ENCODE measurements at places on chromosomes 1 and 21.

DNA sequence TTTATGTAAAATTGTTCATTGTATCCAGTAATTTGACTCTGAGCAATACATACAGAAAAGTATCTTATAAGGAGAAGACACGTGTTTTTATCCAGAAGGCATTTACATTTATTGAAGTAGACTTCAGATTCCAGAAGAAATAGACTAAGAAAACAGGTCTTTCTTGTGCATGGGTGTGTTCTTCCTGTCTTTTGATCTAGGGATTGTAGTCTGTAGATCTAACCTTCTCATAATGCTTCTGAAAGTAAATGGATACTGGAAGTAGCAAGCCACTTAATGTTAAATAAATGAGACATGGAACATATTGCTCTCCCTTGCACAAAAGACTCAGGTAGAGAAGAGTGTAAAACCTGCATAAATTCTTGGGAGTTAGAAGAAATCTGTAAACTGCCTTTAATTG is 853.2 kb upstream of the B3GALT2 start:
- no peak for DNase-seq

DNA sequence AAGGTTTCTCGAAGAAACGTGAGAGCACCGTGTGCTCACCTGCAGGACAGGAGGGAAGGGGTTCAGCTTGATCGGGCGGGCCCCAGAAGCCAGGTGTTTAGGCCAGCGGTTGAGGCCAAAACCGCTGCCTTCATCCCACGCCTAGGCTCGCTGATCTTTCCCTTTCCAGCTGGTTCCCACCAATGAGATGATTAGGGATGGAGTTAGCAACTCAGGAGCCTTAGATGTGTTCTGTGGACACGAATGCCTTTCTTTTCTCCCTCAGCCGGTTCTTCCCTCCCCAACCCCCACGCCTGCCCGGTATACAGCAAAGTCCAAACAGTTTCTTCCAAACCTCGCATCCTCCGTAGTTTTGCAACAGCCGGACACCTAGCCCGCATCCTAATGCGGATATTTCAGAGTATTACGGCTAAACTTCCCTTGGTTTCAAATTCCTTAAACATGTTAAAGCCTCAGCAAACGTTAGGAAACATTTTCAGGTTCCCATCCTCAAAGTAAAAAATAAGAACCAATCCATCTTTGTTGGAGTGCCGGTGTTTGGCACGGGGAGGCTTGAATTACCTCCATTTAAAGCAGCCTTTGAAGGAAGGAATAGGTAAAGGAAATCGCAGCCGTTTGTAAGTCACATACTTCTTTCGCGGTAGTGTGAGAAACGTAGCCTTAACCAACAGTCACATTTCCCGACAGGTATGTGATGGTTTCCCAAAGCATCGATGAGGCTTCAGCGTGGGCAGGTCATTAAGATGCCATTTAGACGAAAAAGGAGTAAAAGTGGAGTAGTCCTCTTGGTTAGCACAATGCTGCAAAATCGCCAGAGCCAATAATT is 1.1 kb downstream of the LRRC8C start:
- peak; percentile 49 for DNase-seq

- no peak for DNase-seq
Observed at GRCh38 chr1:111369645-111370044, 57.9 kb downstream of the OVGP1 start.

DNA sequence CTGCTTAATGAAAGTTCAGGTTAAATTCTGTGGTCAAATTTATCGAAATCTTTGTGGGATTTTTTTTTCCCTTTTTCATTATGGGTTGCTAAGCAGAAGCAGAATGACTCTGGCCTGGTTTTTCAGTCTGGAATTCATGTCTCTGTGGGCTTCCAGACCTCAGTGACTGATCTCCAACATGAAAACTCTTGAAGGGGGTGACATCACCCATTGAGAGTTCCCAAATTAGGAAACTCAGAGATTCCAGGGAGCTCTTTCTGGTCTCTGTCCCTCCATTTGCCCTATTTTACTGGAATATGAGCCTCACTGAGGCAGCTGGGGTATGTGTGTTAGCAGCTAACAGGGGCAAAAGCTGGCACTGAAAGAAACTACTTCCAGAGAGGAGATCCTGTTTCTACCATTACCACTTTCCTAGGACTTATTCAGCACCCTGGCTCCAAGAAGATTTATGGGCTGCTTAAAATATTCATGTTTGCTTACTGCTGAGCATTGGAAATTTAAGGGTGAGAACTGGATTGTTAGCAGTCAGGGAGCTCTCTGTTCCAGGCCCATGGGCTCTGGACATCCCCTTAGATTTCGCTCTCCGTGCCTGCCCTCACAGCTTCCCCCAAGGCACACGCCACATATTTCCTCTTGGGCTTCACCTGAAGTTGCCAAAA is 203.4 kb upstream of the SPAG17 start:
- DNase-seq = no peak

GRCh38 chr21:29691616-29692491 is 247.9 kb downstream of the GRIK1 start:
- DNase-seq = no peak

GRCh38 chr1:60196026-60196425 is 122.5 kb upstream of the C1orf87 start:
- no peak for DNase-seq

GRCh38 chr1:115262886-115263285 is 75.2 kb downstream of the NGF start:
- peak; percentile 81 for DNase-seq

GRCh38 chr21:44363278-44363677 is 9.9 kb downstream of the TRPM2 start:
- no peak for DNase-seq

DNA sequence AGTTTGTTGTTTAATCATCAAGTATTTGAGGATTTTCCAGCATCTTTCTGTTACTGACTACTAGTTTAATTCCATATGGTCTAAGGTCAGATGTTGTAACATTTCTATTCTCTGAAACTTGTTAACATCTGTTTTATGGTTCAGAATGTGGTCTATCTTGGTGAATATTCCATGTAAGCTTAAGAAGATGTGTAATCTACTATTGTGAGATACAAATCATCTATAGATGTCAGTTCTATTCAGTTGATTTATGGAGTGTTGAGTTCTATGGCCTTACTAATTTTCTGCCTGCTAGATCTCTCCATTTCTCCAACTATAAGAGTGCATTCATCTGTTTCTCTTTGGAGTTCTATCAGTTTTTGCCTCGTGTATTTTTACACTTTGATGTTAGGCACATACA is 31.5 kb downstream of the WARS2 start:
- DNase-seq = peak; percentile 36

GRCh38 chr1:153040950-153041631 is at the start of gene SPRR2D:
Gene SPRR2D, minus strand, starts transcription at chr1:153041120. Its CDS starts 774 bp downstream, at chr1:153040346.
- no peak for DNase-seq

DNA sequence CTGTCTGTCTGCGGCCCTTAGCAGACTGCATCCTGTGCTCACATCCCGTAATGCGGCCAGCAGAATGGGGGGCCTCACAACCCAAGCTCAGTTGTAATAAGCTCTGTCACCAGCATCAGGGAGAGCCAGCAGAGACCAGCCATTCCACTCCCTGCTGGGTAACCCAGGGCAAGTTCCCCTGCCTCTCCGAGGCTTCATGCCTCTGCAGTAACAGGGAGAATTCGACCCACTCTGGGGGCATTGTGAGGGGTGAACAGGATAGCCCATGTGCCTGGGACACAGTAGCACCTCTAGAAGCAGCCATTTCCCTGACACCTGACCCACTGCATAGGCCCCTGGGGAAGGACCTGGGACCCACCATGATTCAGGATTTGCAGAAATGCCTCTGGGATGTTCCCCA is 461.2 kb downstream of the MATN1 start:
- DNase-seq = no peak

- no peak for DNase-seq
Observed at GRCh38 chr1:114105421-114105979, 48.2 kb downstream of the SYT6 start.

DNA sequence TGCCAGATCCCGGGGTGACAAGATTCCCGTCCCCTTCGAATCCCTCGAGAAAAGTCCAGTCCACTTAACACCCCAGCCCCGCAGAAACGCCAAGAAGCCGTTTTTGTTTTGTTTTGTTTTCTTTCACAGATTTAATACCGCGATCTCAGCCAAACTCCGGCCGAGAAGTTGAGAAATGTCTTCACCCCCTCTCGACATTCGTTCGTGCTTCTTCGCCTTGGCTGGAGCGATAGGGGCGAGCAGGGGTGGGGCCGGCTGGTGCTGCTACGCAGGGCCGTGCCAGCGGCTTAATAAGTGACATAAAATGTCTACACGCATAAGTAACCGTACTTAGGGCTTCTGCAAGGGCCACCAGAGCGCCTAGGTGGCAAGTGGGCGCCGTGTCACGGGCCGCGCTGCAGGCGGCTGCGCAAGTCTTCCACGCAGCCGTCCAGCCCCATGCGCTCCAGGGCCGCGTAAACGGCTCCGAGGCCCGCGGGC is 4.9 kb downstream of the TNFRSF25 start:
- no peak for DNase-seq

GRCh38 chr1:101122452-101123166 is 97.0 kb upstream of the DPH5 start:
- no peak for DNase-seq

GRCh38 chr21:33237486-33237885 is 7.7 kb downstream of the IFNAR2 start:
- no peak for DNase-seq

DNA sequence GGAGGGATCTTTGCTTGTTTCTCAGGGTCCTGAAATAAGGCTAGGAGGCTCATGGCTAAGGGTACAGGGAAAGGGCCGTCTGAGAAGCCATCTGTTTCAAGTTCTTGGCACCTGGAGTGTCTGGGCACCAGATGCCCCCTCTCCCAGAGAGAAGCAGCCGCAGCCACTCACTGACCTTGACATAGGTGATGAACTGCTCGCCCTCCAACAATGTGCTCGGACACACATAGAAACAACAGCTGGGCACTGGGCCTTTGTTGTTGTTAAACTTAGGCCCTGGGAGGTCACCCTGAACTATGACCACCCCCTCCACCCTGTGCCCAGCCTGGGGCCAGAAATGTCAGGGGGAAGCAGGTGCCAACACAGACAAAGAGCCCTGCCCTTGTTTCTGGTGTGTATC is 9.2 kb upstream of the TNNI1 start:
- no peak for DNase-seq

GRCh38 chr1:232709386-232709785 is 79.5 kb upstream of the SIPA1L2 start:
- DNase-seq = no peak

- no peak for DNase-seq
Observed at GRCh38 chr1:41526956-41527561, 42.6 kb upstream of the EDN2 start.

DNA sequence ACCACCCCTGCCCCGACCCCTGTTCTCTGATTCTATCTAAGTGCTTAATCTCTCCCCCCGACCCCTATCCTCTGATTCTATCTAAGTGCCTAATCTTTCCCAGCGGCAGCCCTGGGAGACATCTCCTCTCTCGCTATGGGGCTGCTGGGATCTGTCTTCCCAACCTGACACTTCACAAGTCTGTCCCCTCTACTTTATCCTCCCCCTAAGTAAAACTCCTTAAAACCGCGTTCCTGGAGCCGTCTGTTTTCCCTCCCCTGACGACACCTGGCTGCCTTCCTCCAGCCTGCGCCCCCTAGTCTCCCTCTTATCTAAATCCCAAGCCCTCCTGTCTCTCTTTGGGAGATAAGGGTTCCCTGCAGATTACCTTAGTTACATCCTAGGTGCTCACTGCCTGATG is 30.5 kb downstream of the EPHB2 start:
- no peak for DNase-seq

- peak; percentile 83 for DNase-seq
Observed at GRCh38 chr1:207824691-207825408, 73.0 kb downstream of the CD46 start.

GRCh38 chr1:187551061-187551460 is 722.3 kb downstream of the PLA2G4A start:
- DNase-seq = no peak

GRCh38 chr1:32754317-32755097 is 51.9 kb upstream of the SYNC start:
- DNase-seq = peak; percentile 35

DNA sequence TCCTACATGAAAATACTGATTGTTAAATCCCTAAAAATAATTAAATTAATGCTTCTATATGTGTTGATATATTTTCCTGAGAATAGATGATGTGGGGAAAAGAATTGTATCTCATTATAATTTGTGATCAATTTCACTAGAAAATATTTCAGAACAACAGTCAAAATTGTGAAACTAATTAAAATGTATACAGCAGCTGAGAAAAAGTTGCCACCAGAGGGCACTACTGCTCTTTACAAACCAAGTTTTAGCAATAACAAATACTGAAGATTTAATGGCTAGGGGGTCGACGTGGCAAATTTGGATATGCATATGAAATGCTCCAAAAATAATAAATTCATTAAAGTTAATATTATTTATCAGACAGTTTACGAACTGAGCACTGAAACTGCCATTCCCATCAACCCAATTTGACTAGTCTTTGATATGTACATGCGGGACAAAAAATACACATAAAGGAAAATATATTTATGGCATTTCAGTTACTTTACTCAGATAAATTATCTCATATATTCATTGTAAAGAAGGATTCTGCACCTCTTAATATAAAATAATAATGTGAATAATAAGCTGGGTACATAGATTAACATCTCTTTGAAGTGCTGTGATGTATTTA is 96.3 kb upstream of the TMPRSS15 start:
- peak; percentile 16 for DNase-seq

GRCh38 chr1:6979003-6979613 is 193.9 kb downstream of the CAMTA1 start:
- DNase-seq = no peak

GRCh38 chr1:151807766-151808165 is 2.5 kb upstream of the LINGO4 start:
- no peak for DNase-seq

GRCh38 chr1:93415296-93415695 is 32.6 kb upstream of the FNBP1L start:
- DNase-seq = no peak

DNA sequence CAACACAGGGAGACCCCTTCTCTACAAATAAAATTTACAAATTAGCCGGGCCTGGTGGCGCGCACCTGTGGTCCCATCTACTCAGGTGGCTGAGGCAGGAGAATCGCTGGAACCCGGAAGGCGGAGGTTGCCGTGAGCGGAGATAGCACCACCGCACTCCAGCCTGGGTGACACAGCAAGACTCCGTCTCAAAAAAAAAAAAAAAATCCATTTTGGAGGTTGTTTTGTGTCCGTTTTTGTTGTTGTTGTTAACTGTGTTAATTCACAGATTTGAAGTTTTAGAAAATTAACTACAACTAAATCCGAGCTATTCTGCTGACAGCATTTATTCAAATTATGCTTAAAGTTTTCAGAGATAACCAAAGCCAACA is 618 bp downstream of the CLCC1 start:
- no peak for DNase-seq

- peak; percentile 30 for DNase-seq
Observed at GRCh38 chr1:160116283-160117147, 956 bp downstream of the ATP1A2 start.

DNA sequence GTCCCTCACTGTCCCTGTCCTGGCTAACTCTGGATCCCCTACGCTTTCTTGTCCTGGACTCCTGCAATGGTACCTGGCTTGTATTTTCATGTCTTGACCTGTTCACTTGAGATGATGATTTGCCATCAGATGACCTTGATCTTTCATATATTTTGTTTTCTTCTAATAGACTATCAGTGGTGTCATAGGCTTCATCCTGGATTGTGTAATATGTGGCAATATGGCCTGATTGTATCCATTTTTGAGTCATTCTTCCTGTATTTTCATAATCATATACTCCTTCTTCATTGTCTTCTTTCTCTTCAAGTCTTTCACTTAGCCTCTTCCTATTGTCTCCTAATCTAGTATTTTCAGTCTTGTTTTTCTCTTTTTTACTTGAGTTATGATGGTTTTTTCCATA is 11.1 kb downstream of the FLG start:
- no peak for DNase-seq
